NCI-H187 (cell line): ENCODE measurements at places on chromosomes 13 and 19.

GRCh38 chr19:15529774-15530372 is 21.5 kb downstream of the CYP4F22 start:
- DNase-seq: no peak

GRCh38 chr13:104553186-104553585 is 1487.0 kb upstream of the SLC10A2 start:
- no peak for DNase-seq

- DNase-seq: peak; percentile 84
Observed at GRCh38 chr19:40690693-40691420, 406 bp upstream of the NUMBL start.

DNA sequence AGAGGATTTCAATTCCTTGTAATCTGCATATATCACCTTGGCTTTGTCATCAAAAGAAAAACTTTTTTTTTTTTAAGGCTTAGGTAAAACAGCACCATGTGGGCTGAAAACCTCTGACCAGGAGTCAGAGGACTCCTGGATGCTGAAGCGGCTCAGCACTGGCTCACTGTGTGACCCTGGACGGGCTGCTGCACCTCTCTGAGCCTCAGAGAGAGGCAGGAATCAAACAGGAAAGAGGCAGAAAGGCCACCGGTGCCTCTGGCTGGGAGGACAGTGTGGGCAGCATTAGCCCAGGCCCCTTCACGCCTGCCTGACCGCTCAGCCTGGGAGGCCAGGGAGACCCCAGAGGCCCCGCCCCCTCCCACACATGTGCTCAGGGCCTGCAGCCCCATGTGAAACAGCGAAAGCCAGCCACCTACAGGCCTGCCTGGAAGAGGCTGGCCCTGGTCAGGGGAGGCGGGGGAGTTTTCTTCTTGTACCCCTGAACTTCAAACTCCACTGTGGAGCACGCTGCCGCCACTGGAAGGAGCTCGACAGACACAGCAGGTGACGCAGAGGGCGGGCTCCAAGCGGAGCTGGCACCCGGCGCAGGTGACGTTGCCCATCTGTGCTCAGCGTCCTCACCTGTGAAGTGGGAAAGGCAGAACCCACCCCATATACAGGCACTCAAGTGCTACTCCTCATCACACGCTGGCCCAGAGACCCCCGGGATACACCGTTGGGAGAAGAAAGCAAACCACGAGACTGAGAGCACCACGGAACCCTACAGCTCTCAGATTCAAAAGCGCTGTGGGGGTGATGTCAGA is 39.7 kb downstream of the MLLT1 start:
- DNase-seq: no peak

DNA sequence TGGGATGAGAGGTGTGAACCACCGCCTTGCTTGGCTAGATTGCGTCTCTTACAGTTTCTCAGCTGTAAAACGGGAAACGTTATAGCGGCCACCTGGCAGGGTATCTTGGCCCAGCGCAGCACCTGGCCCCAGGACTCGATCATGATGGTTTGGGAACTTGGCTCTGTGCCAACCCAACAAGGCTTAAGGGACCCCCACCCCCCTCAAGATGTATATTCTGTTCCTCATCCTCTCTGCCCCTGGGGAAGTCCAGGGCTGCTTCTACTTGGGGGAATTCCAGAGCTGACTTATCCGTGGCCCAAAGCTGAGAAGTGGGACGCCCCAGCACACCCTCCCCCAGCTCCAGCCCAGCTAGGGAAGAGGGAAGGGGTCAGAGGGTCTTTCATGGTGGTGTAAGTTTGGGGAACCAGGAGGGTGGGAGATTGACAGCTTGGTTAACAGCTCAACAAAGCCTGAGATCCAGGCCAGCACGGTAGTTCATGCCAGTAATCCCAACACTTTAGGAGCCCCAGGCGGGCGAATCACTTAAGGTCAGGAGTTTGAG is 695 bp downstream of the ICAM1 start:
- no peak for DNase-seq

DNA sequence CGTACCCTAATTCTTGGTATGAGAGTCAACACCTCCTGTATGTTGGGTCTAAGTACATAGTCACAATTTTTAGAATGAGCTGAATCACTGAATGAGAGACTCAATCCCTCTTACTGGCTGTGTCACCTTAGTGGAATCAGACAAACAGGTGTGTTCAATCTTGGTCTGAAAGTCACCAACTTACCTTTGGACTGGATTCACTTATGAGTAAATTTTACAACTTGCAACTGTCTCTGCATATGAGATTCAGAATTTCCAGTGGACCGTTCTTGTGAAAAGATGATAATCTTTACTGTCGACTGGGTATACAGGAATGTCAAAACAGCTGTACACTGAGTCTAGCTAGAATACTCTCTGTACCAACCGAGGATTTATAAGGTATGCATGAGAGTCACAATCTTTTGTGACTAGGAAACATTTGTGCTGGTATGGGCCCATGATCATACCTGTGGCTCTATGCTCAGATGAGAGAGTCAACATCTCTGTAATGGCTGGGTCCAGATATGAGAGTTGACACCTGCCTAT is 5.9 kb upstream of the ZNF91 start:
- DNase-seq: no peak

- no peak for DNase-seq
Observed at GRCh38 chr13:102657630-102658029, 37.2 kb downstream of the METTL21C start.
